Glomerular endothelial cell (primary cell): ENCODE measurements at places on chromosomes 3 and 15. TPM values are rescaled to one million over a fixed set of nuclear protein-coding genes. Genes with fewer than 3 reads are reported as not detected.

Gene TRAT1
- total RNA-seq = not detected in 2 replicates

Gene CDC25A
- total RNA-seq = 2.7 and 9.7 TPM in 2 replicates

Gene SNX22
- total RNA-seq = 0.64 TPM in 1 of 2 replicates, not detected in the other

Gene TMEM212
- total RNA-seq = not detected in 2 replicates

Gene GOLGA6B
- not detected in 2 replicates for total RNA-seq

Gene AAGAB
- total RNA-seq = 31.1 and 41.9 TPM in 2 replicates

Gene SPTBN5
- total RNA-seq = 6.8 and 15.0 TPM in 2 replicates

Gene SYNPR
- not detected in 2 replicates for total RNA-seq

Gene LARP6
- 18.4 and 48.9 TPM in 2 replicates for total RNA-seq

Gene GOLGA8N
- total RNA-seq = 2.0 and 2.4 TPM in 2 replicates

Gene PRR20G
- total RNA-seq = not detected in 2 replicates

Gene SLC28A1
- total RNA-seq = not detected in 2 replicates

Gene PLA1A
- total RNA-seq = 2.8 and 7.8 TPM in 2 replicates

Gene ECE2
- total RNA-seq = not detected in 2 replicates

Gene CYP8B1
- not detected in 2 replicates for total RNA-seq

Gene LDHAL6B
- not detected in 2 replicates for total RNA-seq

Gene TICRR
- total RNA-seq = 1.4 and 5.0 TPM in 2 replicates

Gene TMEM45A
- total RNA-seq = 4.2 and 16.1 TPM in 2 replicates

Gene ASTE1
- 2.1 and 7.7 TPM in 2 replicates for total RNA-seq

Gene BUB1B
- 14.0 and 15.2 TPM in 2 replicates for total RNA-seq

Gene MFN1
- total RNA-seq = 20.6 and 22.5 TPM in 2 replicates

Gene GOLGA8T
- total RNA-seq = 0.23 TPM in 1 of 2 replicates, not detected in the other

Gene DOCK3
- 0.19 and 0.29 TPM in 2 replicates for total RNA-seq

Gene KBTBD13
- total RNA-seq = not detected in 2 replicates

Gene DUOXA2
- total RNA-seq = not detected in 2 replicates

Gene CAPN3
- 4.1 TPM in 1 of 2 replicates, not detected in the other for total RNA-seq

Gene FBXL2
- 20.2 and 31.0 TPM in 2 replicates for total RNA-seq

Gene FEZF2
- not detected in 2 replicates for total RNA-seq

Gene KIF7
- total RNA-seq = 5.1 and 10.4 TPM in 2 replicates

Gene CADM2
- total RNA-seq = not detected in 2 replicates

Gene SHF
- total RNA-seq = 1.9 and 2.8 TPM in 2 replicates

Gene CD276
- 179 and 224 TPM in 2 replicates for total RNA-seq

Gene GLCE
- total RNA-seq = 127 and 158 TPM in 2 replicates

Gene ANKRD34C
- total RNA-seq = not detected in 2 replicates

Gene TUBGCP5
- total RNA-seq = 12.8 and 14.7 TPM in 2 replicates

Gene SLC7A14
- 0.70 and 3.4 TPM in 2 replicates for total RNA-seq

Gene BCHE
- total RNA-seq = 29.0 and 29.1 TPM in 2 replicates

Gene CCR2
- not detected in 2 replicates for total RNA-seq

Gene ZSCAN29
- 5.7 and 14.5 TPM in 2 replicates for total RNA-seq

Gene CRABP1
- not detected in 2 replicates for total RNA-seq
